ENCODE measurements at places on chromosomes 7 and 10. TPM values are rescaled to one million over a fixed set of nuclear protein-coding genes. Genes with fewer than 3 reads are reported as not detected.

ZNF117 gene
- 7.6 TPM for total RNA-seq

GRCh38 chr7:42107484-42108240 is 129.3 kb downstream of the GLI3 start:
- H3K36me3 ChIP-seq: no peaks in the 10 kb centered on the region
- peaks cover 2% of the 10 kb centered on the region for H3K27me3 ChIP-seq
- no peaks in the 10 kb centered on the region for H3K4me1 ChIP-seq
- no peak for DNase-seq
- no peak overlapping the region for H3K27ac ChIP-seq

- no peak for DNase-seq
- H3K27ac ChIP-seq: no peak overlapping the region
- H3K36me3 ChIP-seq: no peaks in the 10 kb centered on the region
- no peak overlapping the region for H3K4me3 ChIP-seq
- no peaks in the 10 kb centered on the region for H3K4me1 ChIP-seq
- no peaks in the 10 kb centered on the region for H3K27me3 ChIP-seq
These were observed 18.0 kb upstream of the VCL start for GRCh38 chr10:73979809-73980433.

GRCh38 chr7:103773726-103774125 is 215.7 kb downstream of the RELN start:
- no peaks in the 10 kb centered on the region for H3K27me3 ChIP-seq
- no peak overlapping the region for H3K27ac ChIP-seq
- DNase-seq: no peak
- no peak overlapping the region for H3K4me3 ChIP-seq

DNA sequence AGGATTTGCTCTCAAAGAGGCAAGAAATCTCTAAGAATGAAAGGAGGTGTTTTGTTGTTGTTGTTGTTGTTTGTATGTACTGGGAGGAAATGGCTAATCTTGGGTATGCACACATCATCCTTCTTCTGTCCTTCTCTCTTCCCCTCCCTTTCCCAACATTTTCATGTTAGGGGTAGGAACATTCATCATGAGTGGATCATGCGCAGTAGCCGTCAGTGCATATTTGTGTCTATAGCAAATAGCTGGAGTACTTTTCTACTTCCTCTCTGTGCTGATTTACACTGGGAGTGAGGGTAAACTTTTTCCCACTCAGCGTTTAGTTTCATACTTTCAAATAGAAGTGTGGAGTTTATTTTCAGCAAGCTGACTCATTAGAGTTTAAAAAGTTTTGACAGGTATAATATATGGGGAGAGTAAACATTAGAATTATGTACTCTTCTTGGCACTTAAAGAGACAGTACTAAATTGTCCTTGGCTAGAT is 80.5 kb upstream of the PRKG1 start:
- no peak overlapping the region for H3K27ac ChIP-seq
- H3K4me1 ChIP-seq: no peaks in the 10 kb centered on the region
- no peak overlapping the region for H3K4me3 ChIP-seq
- H3K27me3 ChIP-seq: peaks cover 37% of the 10 kb centered on the region

GRCh38 chr7:10939237-10939910 is 34.3 kb upstream of the PHF14 start:
- no peak for DNase-seq
- peaks cover 15% of the 10 kb centered on the region for H3K36me3 ChIP-seq
- no peaks in the 10 kb centered on the region for H3K27me3 ChIP-seq
- peak overlapping the region; percentile 85 for H3K4me3 ChIP-seq
- H3K27ac ChIP-seq: peak overlapping the region; percentile 93
- H3K4me1 ChIP-seq: peaks cover 13% of the 10 kb centered on the region
